ENCODE measurements at places on chromosomes 16 and 17.

DNA sequence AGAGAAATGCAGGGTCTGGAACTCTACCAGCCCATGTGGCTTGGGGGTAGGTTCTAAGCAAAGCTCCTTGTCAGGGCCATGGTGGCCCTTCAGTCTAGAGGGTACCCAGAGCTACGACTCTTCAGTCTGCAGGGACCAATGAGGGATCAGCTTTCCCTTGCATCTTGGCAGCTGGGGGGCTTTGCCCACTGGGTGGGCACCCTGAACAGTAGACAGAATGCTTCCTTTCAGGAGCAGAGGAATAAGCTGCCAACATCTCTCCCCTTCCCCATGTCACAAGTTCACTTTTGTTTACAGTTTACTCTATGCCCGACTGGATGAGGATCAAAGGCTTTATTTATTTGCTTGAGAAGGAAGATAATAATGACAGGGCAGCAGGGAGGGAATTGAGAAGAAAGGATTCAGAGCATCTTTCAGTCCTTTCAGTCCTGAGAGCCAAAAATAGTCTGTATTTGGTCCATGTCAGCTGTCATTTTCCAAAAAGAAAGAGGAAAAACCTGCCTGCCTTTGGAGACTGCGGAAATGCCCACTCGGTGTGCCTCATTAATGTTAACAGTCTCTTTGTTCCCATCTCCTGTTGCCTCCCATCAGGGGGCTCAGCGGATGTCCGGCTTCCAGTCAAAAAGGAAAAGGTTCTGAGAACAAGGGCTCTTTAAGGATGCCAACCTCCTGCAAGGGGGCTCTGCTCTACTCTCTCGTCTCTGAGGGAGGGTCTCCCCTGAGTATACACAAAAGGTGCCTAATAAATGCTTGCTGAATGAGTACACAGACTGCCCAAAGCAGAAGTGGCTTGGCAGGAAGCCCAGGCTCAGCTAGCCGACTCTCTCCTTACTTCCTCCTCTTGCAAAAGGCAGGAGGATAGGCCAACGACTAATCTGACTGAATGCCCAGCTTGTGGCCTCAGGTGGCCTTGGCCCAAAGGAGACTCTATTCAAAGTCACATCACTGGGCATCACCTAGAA lies 17.1 kb downstream of the TRAF4 start:
- DNase-seq, result no peak

DNA sequence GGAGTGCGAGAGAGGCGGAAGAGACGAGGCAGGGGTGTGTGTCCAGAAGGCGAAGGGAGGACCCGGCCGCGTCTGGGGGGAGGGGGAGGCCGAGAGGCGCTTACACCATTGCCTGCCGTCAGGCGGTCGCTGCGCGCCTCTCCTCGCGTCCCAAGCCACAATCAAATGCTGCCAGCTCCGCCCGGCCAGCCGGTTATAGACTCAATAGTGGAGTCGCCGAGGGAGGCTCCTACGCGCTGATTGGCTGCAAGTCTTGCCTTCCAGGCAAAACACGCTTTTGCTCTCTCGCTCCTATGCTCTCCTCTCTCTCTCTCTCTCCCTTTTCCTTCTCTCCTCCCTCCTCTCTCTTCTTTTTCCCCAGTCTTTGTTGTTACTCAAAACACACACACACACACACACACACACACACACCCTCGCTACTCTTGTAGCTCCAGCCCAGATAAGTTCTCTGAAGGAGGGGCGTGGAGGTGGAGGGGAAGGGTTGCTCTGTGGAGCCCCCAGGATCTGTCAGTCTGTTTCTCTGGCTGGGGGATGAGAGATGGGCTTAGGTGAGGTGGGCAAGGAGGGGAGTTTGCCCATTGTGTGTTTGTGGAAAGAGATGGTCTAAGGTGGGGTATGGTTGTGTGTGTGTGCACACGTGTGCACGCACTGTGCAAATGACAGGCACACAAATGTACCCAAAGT lies at the start of gene DLX3:
Gene DLX3 (minus strand): TSS at position 170 of the 684 bp plus-strand sequence. CDS start 226 bp downstream, outside the sequence.
- no peak for DNase-seq

GRCh38 chr16:1772908-1773702 lies at the start of gene MRPS34:
MRPS34 (minus strand) TSS chr16:1773134; CDS start chr16:1773119, 15 bp downstream.
- DNase-seq, result peak; percentile 17

DNA sequence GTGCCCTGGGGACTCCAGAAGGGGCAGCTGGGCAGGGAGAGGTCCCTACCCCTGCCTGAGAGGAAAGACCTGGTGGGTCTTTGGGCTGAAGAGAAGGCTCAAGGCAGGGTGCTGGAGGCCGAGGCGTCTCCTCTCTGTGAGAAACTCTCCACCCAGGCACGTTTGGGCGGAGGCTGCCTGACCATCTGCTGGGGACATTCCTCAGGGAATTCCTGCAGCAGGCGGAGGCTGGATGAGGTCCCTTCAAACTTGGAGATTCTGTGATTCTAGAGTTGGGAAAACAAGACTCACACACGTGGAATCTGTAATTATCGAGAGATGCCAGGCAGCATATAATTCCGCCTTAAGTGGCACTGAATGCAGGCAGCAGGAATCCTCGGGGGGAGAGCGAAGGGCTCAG lies 21.1 kb upstream of the PHF12 start:
- no peak for DNase-seq

GRCh38 chr17:17112628-17113200 lies 70.5 kb downstream of the MPRIP start:
- DNase-seq, result no peak

GRCh38 chr17:55903028-55903690 lies 152.3 kb downstream of the PCTP start:
- DNase-seq, result no peak

- DNase-seq, result no peak
Observed at GRCh38 chr17:43353393-43353792, 45.4 kb upstream of the ARL4D start.

DNA sequence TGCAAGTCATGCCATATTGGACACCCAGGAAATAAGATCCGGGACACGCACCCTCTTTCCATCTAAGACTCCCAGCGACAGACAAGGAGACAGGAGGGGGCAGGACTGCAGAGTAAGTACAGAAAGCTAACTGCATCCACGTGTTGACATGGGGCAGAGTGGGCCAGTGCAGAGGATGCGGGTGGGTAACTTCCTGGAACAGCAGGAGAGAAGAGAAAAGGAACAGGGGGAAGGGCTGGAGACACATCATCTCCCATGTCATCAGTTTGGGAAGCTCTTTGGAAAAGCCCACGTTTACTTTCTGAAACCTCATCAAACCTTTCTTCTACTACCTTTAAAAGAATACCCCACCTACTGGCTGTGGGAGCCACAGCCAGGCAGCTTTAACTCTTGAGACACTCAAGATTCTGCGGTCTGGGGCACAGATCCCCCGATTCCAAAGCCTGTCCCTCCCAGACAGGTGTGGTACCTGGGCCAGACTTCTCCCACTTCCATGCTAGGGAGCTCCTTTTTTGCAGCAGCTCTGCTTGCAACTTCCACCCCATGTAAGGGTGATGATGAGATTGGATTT lies 273.5 kb upstream of the RPL38 start:
- DNase-seq, result no peak

All from GM12878 (cell line).